ENCODE measurements at places on chromosomes 3 and 15.
A peak's percentile ranks its signal among the peaks of the same experiment; 100 is the strongest.

DNA sequence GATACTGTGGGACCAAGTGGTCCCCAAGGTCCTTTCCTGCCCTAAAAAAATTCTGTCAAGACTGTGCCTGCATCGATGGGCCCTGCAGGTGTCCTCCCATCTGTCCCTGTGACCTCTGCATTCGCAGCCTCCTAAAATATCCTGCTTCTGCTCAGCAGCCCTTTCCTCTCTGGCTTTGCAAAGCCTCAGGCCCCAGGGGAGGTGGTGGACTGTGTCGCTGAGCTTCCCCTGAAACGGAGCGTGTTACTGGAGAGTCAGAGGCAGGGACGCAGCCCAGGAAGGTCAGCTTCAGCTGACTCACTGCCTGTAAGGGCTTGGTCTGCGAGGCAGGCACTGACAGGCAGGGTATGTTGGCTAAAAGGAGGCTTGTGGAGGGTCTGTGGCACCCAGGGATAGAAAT lies 110.0 kb downstream of the RAB11A start:
- no peak overlapping the region for H3K4me3 ChIP-seq
- H3K27me3 ChIP-seq, result peaks cover 7% of the 10 kb centered on the region
- peaks cover 3% of the 10 kb centered on the region for H3K4me1 ChIP-seq

DNA sequence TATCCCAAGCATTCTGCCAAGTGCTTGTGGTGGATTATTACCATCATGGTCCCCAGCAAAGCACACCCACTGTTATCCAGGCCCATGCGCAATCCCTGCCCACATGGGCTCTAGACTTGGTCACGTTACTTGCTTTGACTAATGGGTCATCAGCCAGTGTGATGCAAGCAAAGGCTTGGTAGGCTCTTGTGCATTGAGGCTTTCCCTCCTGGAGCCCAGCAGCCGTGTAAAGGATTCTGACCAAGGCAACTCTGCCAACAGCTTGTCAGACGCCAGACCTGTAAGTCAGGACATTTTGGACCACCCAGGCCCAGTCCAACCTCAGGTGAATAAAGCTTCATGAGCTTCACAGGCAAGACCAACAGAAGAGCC lies 93.9 kb downstream of the ABHD5 start:
- H3K4me1 ChIP-seq, result no peaks in the 10 kb centered on the region
- H3K4me3 ChIP-seq, result no peak overlapping the region
- no peak for DNase-seq
- H3K27me3 ChIP-seq, result no peaks in the 10 kb centered on the region
- H3K36me3 ChIP-seq, result no peaks in the 10 kb centered on the region
- no peak overlapping the region for H3K27ac ChIP-seq

DNA sequence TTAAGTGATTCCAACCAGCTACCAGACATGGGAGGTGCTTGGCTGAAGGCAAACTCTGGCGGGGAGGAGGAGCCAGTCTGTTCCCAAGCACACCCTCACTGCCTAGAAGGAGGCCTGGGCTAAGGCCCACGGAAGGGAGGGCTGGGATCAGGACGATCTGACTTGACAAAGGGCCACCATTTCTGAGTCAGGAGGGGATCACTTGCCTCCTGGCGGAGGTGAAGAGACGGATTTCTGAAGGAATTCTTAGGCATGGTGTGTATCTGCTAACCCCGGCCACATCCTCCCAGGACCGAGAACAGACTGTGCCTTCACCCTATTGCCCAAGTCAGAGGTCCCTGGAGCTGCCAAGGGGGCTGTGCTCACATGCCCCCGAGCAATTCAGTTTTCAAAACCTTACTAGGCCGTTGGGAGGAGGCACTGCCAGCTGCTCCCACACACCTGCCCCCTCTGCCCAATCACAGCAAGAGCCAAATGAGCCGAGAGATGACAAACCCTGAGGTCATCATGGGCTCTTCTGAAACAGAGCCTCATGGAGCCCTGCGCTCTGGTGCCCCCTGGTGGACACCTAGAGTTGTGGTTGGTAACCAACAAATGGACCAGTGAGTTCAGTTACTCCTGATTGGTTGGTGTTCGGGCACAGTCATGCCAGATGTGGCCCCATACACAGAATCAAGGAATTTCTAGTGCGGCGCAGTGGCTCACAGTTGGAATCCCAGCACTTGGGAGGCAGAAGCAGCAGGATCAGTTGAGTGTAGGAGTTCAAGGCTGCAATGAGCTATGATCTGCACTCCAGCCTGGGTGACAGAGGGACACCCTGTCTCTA lies 6.5 kb upstream of the TNK2 start:
- H3K4me1 ChIP-seq, result peaks cover 7% of the 10 kb centered on the region
- H3K36me3 ChIP-seq, result no peaks in the 10 kb centered on the region
- H3K27ac ChIP-seq, result no peak overlapping the region
- H3K27me3 ChIP-seq, result no peaks in the 10 kb centered on the region
- peak; percentile 88 for DNase-seq

DNA sequence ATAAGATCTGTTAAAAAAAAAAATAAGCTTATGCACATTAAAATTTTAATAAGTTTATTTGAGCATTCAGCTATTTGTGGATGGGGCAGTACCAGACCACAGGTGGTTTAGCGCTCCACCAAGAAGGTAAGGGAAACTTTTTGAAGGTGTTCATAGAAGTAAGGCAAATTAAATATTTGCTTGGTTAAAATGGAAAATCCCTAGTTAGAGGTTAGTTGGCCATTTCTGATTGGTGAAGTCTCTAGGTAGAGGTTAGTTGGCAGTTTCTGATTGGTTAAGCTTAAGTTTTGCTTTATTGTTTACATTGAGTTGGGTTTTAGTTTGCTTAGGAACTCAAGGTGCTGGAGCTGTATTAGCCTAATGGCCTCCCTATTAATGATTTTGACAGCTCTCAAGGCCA lies 30.7 kb downstream of the SCN11A start:
- H3K27me3 ChIP-seq, result peaks cover 3% of the 10 kb centered on the region
- H3K36me3 ChIP-seq, result no peaks in the 10 kb centered on the region
- H3K27ac ChIP-seq, result no peak overlapping the region
- no peak for DNase-seq
- H3K4me3 ChIP-seq, result no peak overlapping the region

- H3K4me1 ChIP-seq, result peaks cover 4% of the 10 kb centered on the region
- no peak overlapping the region for H3K4me3 ChIP-seq
- no peaks in the 10 kb centered on the region for H3K36me3 ChIP-seq
- DNase-seq, result no peak
- H3K27me3 ChIP-seq, result no peaks in the 10 kb centered on the region
Observed at GRCh38 chr15:93981706-93982105, 249.7 kb upstream of the MCTP2 start.

DNA sequence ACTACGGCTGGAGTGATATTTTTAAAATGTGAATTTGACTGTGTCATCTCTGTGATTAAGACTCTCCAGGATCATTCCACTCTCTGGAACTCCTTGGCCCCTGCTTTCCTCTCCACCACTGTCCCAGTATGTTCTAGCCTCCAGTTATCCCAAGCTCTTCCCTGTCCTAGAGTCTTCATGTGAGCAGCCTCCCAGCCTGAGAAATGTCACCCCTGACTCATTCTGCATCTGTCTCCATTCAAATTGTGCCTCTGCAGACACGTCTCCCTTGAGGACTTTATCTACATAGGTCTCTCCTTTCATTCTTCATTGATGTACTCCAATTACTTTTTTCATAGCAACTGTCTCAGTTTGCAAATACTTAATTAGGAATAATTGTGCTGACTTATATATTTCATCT lies 317.7 kb upstream of the ADAMTS9 start:
- H3K27me3 ChIP-seq, result no peaks in the 10 kb centered on the region
- H3K4me1 ChIP-seq, result no peaks in the 10 kb centered on the region

Measured in effector memory CD4-positive, alpha-beta T cell (primary cell).